ENCODE measurements at places on chromosomes 4 and X. TPM values are rescaled to one million over a fixed set of nuclear protein-coding genes. Genes with fewer than 3 reads are reported as not detected.

GLOD5 gene
- not detected for total RNA-seq

DNA sequence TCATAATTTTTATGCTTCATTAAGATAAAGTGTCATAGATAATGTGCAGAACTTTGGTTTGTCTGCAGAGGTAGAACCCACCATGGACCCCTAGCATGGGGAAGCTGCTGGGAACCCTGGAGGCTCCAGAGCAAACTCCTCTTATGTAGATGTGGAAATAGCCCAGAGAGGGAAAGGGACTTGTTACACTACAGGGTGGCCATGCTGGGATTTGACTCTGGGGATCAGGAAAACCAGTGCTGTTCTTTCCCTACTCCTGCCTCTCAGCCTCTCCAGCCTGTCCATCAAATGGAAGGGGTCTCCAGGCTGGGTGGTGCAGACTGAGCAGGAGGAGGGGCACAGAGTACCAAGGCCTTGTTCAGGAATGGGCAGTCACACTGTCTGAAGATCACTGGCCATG is 54.2 kb downstream of the MSX1 start:
- DNase-seq, result no peak

DNA sequence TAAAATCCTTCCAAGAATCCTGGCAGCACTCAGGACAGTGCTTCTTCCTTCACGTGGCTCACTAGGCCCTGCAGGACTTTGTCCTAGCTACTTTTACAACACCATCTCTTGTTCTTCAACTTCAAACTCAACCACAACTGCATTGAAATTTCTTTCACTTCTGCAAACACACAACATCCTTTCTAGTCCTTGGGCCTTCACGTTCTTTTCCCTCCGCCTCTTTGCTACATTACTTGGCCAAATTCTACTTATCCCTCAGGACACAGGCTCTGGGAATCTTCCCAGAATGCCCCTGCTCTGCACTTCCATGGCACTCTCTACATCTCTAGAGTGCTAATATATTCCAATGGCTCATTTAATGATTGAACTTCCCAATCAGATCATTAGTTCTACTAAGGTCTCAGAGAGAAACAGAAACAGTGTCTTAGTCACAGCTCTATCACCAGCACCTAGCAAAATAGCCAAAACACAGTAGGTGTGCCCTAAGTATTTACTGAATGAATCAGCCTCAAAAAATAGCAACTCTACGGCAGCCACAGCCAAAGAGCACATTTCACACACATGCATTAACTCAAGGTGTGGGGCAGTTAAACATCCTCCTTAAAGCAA is 73.3 kb downstream of the MANBA start:
- no peak for DNase-seq

DNA sequence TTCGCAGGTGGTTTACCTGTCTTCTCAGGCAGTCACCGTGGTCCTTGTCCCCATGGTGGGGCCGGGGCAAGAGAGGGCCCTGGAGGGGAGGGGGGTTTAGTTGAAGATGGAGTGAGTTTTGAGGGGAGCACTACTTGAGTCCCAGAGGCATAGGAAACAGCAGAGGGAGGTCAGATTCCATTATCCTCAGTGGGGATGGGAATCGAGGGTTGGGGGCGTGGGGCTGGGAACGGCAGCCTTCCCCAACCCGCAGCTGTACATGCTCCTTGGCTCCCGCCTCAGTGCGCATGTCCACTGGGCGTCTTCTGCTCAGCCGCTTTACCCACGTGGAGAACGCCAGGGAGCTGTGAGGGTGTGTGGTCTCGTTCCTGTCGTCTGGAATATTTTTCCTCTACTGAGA is at the start of gene GAGE10:
Gene GAGE10, plus strand, starts transcription at position 301 of the 400 bp plus-strand sequence. CDS start 1,214 bp downstream, outside the sequence.
- no peak for DNase-seq

DNA sequence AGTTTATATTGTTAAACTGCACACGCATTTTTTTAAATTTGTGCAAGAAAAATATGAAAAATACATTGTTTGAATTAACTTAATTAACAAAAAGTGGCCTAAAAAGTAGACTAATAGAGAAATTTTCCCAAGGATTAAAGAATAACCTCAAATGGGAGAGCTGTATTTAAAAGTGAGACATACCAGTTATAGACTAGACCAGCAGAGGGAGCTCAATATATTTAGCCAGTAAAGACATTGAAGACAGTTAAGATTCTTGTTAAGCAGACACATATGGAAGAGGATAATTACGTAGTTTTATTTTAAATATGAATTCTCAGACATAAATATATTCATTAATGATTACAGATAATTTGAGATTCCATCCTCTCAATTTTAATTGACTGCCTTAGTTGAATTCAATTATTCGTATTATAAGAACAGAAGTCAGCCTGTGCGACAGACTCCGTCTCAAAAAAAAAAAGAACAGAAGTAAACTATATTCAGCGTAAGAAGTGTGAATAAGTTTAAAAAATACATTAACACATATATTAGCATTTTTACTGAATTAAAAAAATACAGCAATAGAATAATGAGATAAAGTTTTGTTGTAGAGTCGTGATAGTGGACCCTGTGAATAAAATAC is 64.8 kb downstream of the GLRA3 start:
- DNase-seq, result no peak

DNA sequence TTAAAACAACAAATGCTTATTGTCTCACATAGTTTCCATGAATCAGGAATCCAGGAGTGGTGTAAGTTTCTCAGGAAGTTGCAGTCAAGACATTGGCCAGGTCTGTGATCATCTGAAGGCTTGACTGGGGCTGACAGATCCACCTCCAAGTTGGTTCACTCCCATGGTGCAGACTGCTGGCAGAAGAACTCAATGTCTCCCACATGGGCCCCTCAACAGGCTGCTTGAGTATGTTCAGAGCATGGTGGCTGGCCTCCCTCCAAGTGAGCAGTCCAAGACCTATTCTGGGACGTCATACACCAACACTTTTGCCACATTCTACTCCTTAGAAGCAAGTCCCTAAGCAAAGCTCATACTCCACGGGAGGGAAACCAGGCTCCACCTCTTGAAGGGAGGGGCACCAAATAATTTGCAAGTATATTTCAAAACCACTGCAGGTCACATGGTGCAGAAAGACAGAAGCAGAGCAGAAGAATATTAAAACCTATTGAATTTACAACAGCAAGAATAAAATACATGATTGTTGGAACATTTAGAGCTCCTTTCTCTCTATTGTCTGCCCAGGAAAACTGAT is 35.3 kb downstream of the LGI2 start:
- DNase-seq, result no peak

GRCh38 chr4:85733798-85734197 is 258.8 kb downstream of the ARHGAP24 start:
- no peak for DNase-seq

GRCh38 chr4:82865592-82865991 is 25.4 kb downstream of the SEC31A start:
- DNase-seq, result no peak

GRCh38 chr4:40350627-40351227 is 15.6 kb downstream of the CHRNA9 start:
- DNase-seq, result no peak

GRCh38 chr4:14478504-14478903 is 523.8 kb upstream of the CPEB2 start:
- DNase-seq, result no peak

CTPS2 gene
- 4.8 TPM for total RNA-seq

GRCh38 chrX:69287095-69287494 is 121.8 kb upstream of the PJA1 start:
- DNase-seq, result no peak

NOX1 gene
- total RNA-seq, result not detected

VCX gene
- total RNA-seq, result not detected

NEXMIF gene
- total RNA-seq, result 0.32 TPM

DNA sequence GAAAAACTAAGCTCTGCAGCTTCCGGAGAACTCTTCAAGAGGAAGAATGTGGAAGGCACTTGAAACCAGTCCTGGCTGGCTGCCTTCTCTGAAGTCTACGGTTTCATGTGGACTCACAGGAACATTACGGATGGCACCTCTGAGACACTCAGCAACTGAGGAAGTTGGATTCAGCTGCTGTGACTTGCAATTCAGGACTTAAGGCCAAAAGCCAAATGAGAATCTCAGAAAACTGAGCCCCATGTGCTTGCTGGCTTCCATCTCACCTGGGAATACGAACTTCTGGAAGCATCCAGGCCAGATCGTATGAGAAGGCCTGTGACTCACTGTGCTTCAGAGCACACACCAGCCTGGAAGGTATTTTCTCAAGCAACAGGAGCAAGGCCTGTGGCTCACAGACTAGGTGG is 107.8 kb upstream of the GPC4 start:
- no peak for DNase-seq

TRIM2 gene
- 14.0 TPM for total RNA-seq

XAGE1A gene
- total RNA-seq, result not detected

DNA sequence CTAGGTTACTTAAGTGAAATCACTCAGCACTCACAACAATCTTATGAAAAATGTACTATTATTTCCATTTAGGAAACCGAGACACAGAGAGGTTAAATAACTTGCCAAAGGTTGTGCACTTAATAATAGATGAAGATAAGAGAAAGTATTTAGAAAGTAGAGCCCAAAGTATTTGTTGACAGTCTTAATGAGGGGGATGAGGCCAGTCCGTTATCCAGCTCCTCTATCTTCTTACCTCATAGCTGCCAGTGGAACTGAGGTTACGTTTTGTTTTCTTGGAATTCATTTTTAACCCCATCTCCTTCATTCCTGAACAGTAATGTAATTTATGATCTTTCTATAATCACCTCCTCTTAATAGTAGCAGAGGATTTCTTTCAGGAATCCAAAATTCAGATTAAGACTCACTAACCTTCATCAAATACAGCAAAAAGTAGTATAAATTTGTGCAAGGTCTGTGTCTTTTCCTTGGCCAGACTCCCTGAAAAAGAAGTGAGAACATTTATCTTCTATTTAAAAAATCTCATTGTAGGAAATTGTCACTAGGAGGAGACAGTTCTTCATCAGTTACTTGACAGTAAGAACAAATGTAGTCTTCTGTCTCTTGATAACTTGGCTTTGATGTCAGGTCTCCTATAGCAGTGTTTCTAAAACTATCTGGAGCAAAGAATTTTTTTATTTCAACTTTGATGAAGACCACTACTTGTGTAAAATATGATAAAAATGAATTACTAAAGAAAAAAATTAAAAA is 35.5 kb downstream of the F8 start:
- no peak for DNase-seq

DNA sequence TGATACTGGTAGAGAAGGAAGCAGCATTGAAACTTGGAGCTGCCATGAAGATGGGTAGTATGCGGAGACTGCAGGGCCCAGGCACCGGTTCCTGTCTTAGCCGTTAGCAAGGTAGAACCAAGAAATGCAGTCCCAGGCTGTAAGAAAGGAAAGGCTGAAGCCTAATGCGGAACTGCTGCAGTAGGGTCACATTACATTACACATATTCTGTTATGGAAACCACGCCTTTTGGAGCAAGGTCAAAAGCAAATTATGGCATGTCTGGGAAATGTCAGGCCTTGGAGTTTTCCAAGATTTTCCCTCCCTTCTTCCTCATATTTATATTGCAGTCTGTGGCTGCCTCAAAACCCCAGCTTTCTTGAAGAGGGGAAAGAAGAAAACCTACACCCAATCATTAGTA is 204.8 kb upstream of the RASGEF1B start:
- DNase-seq, result no peak

DNA sequence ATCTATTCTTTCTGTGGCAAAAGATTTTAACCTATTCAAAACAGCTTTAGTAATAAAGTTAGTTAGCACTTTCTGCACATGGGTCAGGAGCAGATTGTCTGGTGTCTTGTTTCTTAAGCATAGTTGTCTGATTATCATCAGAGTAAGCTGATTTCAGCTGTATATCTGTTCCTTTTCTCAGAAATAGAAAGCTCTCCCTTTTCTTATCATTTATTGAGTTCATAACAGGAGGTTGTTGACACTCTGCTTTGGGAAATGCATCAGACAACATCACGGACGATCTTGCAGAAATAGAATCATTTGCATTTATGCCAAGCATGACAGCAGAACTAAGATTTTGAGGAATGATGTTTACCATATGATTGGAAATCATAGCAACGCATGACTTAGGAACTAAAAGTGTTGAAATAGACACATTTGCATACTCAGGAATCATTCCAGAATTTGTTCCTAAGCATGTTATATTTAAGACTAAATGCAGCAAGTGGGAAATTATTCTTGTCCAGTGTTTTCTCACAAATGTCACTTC is 66.7 kb downstream of the RBMX2 start:
- DNase-seq, result no peak

GRCh38 chrX:71198066-71198465 is 25.0 kb upstream of the GJB1 start:
- no peak for DNase-seq

GRCh38 chr4:20359692-20360091 is 108.0 kb downstream of the SLIT2 start:
- no peak for DNase-seq

MUC7 gene
- not detected for total RNA-seq

GRCh38 chr4:156638925-156639605 is 332.5 kb downstream of the PDGFC start:
- no peak for DNase-seq

GRCh38 chr4:14023896-14024295 is 396.4 kb upstream of the BOD1L1 start:
- no peak for DNase-seq

FAM184B gene
- total RNA-seq, result not detected

DRD5 gene
- total RNA-seq, result not detected

GRCh38 chr4:152735906-152736305 is 43.6 kb downstream of the TIGD4 start:
- no peak for DNase-seq

- no peak for DNase-seq
These were observed 639.7 kb downstream of the TRIML1 start for GRCh38 chr4:188778905-188779304.

- no peak for DNase-seq
These were observed 26.8 kb upstream of the SOD3 start for GRCh38 chr4:24768604-24769003.

BTK gene
- total RNA-seq, result 1.6 TPM

DNA sequence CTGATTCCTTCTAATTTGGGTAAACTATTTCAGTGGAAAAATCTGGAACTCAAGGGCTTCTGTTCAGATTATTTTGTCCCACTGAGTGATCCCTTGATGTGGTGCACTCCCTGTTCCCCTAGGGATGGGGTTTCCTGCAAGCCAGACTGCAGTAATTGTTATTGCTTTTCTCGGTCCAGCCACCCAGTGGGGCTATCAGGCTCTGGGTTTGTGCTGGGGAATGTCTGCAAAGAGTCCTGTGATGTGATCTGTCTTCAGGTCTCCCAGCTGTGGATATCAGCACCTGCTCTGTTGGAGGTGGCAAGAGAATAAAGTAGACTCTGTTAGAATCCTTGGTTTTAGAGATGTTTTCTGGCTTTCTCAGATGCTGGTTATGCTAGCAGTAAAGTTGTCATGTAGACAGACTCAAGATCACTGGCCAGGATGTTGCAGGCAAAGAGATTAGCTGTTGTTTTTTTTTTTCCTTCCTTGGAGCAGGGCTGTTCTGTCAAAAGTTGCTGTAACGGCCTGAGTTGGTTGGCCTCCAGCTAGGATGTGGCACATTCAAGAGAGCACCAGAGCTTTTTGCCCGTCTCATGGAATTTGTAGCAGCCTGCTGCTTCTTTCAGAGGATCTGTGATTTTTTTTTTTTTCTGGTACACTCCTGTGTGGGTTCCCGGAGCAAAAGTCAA is 1314.0 kb downstream of the PCDH19 start:
- no peak for DNase-seq

GRCh38 chr4:108840426-108840975 is 77.6 kb upstream of the ETNPPL start:
- DNase-seq, result no peak
